ENCODE measurements at places on chromosomes 13 and 19.

DNA sequence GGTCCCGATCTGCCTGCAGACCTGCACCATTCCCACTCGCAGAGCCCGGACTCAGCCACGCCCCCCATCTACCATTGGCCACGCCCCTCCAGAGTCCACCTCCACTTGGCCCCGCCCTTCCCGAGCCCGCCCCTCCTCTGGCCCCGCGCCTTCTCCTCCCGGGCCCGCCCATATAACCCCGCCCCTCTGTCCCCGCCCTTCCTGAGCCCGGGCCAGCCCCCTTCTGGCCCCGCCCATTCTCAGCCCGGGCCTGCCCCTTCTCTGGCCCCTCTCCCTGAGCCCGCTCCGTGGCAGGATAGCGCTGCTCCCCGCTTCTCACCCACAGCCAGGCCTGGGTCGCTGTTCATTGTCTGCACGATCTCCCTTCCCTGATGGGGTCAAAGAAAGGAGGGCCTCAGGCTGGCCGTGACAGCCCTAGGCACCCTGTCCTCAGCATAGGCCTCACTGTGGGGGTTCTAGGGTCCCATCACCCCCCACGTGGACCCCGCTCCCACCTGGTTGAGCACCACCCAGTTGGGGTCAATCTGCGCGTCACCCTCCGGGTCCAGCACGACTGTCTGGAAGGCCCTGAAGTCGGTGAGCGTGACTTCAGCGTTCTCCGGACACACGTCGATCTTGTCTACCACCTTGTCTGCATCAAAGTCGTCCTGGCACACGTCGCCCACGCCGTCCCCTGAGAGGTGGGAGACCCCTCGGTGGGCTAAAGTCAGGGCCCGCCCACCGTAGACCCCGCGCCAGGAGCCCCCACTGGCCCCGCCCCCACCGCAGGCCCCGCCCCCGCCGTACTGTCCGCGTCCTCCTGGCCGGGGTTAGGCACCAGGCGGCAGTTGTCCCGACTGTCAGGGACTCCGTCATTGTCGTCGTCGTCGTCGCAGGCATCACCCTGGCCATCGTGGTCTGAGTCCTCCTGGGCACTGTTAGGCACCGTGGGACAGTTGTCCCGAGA lies 5.7 kb downstream of the COMP start:
- DNase-seq = peak; percentile 75

GRCh38 chr13:67736646-67737420 lies 506.7 kb upstream of the PCDH9 start:
- no peak for DNase-seq

GRCh38 chr19:45906221-45906620 lies 3.8 kb upstream of the MYPOP start:
- DNase-seq = no peak

DNA sequence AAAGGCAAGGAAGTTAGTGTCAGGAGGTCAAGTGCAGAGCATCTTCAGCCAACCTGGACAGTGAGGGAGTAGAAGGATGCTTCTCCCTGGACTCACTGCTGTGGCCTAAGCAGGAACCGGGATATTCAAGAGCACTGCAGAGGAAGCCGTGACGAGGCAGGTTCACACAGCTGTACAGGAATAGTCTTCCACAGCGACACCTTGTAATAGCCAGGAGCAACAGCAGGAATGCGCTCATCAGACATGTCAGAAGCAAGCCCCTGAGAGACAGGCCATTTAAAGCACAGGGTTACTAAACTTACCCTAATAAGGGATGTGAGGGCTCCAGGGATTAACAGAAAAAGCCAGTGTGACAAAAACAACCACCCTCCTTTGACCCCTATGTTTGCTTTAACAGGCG lies 3.5 kb upstream of the MED26 start:
- DNase-seq = no peak

DNA sequence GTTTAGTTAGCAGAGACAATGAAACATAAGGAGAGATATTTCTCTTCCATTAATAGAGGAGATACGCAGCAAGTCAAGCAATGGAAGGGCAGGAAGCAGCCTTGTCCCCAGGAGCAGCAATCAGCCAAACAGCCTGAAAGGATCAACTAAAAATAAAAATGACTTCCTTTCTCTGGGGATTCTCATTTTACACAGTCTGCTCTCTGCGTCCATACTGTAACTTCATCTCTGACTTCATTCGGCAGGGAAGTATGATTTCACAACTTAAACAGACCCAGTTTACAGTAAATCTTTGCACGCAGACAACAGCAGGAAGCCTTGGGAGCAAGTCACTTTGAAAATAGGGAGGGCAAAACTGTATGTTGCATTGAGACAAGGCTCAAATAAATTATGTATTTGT lies 826.7 kb downstream of the DIAPH3 start:
- DNase-seq = no peak

GRCh38 chr19:48591021-48591420 lies 15.5 kb upstream of the SPACA4 start:
- no peak for DNase-seq

DNA sequence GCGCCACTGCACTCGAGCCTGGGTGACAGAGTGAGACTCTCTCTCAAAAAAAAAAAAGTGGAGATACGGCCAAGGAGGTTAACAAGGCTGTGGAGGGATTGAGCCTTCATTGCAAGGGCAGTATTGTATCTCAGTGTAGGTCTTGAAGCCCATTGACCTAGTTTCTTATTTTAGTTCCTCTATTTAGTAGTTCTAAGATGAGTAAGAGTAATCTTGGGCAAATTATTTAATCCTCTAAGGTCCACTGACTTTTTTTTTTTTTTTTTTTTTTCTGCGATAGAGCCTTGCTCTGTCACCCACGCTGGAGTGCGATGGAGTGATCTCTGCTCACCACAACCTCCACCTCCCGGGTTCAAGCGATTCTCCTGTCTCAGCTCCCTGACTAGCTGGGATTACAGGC lies 14.3 kb upstream of the ILF3 start:
- DNase-seq = no peak

DNA sequence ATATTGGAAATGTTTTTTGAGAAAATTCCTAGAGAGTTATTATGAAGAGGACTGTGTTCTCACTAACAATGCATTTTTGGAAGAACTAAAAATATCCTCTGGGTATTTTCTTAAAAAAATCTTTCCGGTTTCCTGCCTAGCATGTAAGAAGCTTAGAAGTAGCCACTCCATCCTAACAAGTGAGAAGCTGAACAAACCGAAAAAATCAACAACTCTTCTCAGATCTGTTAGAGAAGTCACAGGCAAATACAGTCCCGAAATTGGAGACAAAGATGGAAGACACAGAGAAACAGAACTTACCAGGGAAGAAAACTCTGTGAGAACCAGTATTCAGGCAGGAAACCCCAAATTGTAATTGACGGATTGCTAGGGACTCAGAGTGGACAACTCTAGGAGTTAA lies 173.0 kb downstream of the KLF12 start:
- no peak for DNase-seq

- DNase-seq = no peak
These were observed 10.0 kb upstream of the OR10H2 start for GRCh38 chr19:15717809-15718208.

GRCh38 chr13:40048551-40048950 lies 393.1 kb downstream of the COG6 start:
- DNase-seq = no peak

DNA sequence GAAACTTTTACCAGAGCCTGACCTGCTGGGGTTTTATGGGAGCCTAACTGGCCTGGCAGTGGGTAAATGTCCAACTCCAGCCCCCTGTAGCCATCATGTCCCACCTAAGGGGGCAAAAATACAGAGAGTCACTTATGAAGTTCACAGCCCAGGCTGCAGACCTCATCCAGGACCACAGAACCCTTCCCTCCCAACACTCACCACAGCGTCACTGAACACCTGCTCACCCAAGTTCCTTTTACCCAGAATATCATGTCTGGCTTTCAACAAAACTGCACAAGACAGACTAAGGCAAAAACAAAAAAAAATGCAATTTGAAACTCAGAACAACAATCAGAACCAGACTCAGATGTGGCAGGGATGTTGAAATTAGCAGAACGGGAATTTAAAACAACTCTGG lies 6.4 kb downstream of the CEACAM3 start:
- no peak for DNase-seq

DNA sequence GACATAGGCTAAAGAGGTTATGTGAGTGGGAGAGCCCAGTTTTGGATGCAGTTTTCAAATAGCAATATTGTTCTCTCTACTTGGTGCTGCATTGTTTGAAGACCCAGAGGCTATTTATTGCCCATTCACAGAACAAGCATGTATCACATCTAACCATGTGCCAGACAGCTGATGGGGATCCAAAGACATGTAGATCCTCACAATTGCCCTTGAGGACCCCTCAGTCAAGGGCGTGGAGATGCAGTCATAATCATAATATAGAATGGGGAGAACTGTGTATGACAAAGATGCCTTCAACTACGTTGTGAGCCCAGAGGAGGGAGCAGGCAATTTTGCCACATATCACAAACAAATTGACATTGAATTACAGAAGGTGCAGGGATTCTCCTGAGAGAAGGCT lies 70.5 kb downstream of the NHLRC3 start:
- no peak for DNase-seq

DNA sequence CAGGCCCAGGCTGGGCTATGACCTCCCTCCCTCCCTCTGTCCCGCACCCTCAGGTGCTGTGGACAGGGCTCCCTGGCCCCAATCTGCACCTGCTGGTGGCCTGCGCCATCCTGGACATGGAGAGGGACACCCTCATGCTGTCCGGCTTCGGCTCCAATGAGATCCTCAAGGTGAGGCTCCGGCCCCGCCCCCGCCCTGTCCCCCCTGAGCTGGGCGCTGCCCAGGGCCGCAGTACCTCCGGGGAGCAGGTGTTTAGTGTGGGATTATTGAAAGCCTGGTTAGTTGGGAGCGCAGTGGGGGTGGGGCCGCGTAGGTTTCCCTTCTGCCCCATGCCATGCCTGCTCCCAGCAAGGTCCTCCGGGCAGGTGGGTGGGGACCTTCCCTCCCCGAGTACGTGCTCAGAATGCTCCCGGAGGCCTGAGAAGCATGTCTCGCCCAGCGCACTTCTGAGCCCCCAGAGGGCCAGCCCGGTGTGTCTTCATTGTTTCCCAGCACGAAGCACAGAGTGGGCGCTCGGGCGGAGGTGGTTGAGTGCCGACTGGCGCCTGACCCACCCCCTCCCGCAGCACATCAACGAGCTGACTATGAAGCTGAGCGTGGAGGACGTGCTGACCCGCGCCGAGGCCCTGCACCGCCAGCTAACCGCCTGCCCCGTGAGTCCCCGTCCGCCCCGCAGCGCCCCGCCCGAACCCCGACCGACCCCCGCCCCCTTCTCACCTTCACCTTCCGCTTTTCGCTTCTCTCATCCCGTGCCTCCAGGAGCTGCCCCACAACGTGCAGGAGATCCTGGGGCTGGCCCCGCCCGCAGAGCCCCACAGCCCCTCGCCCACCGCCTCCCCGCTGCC lies 8.8 kb downstream of the IL4I1 start:
- DNase-seq = no peak

DNA sequence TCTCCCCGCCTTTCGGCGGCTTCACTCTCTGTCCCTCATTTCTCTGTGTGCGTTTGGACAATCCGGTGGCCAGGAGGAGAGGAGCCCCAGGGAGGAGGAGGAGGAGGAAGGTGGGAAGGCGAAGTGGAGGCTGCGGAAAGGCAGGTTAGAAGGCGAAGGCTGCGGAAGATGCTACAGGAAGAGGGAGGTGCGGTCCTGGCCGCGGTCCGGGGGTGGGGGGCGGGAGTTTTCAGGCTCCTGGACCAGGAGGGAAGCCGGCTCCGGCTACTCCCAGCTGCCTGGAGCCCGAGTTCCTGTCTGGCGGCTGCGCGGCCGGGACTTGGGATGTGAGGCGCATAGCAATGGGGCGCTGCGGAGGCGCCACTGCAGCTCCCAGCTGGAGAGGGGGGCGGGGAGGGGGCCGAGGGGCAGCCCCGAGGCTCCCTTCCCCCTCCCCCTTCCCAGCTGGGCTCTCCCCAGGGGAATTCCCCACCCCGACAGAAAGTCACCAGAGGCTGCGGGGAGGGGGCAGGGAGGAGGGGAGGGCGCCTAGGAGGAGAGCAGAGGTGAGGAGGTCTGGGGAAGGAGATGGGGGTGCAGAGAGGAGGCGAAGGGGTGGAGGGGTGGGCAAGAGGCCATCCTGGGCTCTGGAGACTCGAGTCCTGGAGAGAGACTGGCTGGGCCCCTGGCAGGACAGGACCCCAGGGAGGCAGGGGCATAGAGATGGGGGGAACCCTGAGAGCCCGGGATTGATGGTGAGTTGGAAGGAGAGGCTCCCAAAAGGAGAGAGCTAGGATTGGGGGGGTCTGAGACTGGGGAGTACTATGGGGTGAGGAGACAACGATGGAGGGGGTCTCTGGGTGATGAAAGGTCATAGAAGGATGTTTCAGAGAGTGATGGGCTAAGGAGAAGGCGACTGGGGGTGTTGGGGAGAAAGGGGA lies 2.0 kb downstream of the LRRC4B start:
- DNase-seq = no peak

DNA sequence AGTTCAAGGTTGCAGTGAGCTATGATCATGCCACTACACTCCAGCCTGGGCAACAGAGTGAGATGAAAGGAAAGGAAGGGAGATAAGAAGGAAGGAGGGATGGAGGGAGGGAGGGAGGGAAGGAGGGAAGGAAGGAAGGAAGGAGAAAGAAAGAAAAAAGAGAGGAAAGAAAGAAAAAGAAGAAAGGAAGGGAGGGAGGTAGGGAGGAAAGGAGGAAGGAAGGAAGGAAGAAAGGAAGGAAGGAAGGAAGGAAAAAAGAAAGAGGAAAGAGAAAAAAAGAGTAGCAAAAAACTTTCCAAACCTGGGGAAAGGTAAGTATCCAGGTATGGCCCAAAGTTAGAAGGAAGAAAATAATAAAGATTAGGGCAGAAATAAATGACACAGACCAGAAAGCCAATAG lies 7.1 kb downstream of the ZFP14 start:
- DNase-seq = no peak

DNA sequence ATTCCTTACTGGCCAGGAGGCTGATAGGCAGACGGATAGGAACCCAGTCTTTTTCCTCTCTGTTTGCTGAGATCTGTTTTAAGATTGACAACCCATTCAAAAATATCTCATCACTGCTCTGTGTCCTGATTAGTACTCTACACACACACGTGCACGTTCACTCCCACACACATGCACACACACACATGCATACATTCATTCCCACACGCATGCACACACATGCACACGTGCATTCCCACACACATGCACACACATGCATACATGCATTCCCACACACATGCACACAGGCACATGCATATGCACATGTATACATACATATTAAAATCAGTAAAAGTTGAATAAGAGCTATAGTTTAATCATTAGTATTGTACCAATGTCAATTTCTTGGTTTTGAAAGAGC lies 80.6 kb upstream of the SIAH3 start:
- DNase-seq = no peak

DNA sequence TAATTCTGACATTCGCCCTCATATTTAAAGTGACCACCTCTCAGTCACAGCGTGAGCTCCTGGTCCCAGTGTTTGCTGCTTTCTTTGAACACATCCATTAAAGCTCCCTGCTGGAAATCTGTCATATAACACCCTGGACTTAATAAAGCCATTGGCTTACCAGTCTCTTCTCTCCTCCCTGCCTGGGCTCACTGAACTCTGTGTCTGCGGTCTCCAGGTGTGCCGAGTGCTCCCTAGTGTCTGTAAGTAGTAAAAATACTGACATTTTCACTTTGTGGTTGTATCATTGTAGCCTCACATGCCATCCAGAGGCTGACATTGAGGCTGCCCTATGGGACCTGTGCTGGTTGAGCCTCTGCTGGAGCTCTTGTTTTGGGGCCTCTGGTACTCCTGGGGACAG lies 2.6 kb upstream of the PSG11 start:
- DNase-seq = no peak

All from RPMI8226 (cell line).